Esophagus squamous epithelium (tissue), 5 donors: ENCODE measurements at places on chromosomes 2 and 18. TPM values are rescaled to one million over a fixed set of nuclear protein-coding genes. Genes with fewer than 3 reads are reported as not detected.

DNA sequence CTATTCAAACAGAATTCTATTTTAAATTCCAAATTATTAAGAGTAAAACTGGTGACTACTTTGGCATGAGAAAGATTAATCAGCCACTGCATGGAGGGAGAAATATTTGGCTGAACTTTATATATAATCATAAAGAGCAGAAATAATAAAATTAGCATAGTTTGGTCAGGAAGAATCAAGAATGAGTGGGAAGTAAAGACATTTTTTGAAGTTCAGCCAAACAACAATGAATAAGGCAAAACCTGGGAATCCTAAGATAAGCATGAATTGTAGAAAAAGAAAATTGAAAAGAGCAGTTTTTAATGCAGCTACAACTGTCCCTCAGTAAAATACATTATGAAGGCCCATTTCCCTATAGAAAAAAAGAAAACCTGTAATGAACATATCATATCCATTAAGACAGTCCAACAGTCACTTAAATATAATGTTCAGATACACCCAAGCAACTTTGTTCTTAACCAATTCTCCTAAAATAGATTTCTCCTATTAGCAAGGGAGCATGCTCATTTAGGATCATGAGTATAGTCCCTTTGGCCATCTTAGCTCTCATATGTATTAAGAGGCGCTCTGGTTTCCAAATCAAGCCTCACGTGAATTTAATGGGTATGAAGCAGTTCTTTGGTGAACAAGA lies 6.5 kb downstream of the TMEM17 start:
- H3K4me3 ChIP-seq, result no peak overlapping the region
- no peak overlapping the region for H3K27ac ChIP-seq
- H3K36me3 ChIP-seq, result no peaks in the 10 kb centered on the region
- H3K4me1 ChIP-seq, result no peaks in the 10 kb centered on the region
- H3K27me3 ChIP-seq, result no peaks in the 10 kb centered on the region

DNA sequence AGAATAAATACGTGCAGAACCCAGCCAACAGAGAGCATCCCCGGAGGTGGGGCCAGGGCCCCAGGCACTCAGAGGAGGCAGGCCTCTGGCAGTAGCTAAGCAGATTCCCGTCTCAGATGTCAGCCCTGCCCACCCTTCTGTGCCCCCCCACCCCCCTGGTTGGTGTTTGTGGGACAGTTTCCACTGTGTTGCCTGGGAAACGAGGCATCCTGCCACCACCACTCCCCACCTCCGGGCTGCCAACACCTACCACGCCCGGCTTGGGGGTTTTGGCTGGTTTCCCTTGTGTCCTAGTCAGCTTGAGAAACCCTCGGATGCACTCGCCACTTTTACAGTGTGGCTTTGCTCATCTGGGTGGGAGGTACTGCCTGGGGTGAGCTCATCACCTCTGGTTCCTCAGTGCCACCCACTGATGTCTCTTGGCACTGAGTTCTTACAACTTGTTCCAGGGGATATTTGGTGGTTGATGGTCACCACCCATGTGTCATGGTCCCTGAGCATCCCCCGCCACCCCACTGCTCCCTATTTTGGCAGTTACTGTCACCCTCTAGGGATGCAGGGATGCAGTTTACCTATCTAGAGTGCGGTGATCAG lies 72.4 kb upstream of the YWHAQ start:
- H3K4me3 ChIP-seq, result no peak overlapping the region
- H3K27me3 ChIP-seq, result no peaks in the 10 kb centered on the region
- no peak for DNase-seq
- H3K27ac ChIP-seq, result no peak overlapping the region

DNA sequence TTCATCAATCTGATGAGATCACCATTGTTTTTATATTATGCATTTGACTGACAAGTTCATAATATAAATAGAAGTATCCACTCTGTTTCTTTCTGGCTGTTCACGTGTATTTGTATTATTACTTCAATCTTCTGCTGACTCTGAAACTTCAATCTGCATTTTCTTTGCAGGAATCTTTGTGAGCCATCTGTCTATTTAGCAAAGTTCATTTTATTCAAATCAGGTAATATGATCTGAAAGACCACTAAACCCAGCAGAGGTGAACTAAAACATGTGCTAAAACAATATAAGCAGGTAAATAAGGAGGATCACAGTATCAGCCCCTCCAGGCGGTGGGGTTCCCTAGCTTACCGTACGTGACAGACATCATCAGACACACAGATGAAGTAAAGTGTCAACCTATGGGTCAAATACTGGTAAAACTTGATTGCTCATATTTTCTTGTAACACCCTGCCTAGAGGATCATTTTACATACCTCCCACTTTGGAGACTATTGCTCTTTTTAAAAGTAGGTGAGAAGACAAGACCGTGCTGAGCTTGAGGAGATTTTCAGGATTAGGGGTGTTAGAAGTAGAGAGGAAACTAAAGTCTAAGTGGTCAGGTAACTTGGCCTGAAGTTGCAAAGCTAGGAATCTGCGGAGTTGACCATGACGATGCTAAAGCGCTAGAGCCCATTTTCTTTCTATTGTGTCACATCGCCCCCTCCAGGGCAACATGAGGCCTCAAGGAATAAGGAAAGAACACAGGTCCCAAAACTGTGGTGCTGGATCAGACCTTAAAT lies 9.0 kb downstream of the DTNB start:
- no peak overlapping the region for H3K4me3 ChIP-seq
- peaks cover 11% of the 10 kb centered on the region for H3K4me1 ChIP-seq
- no peak for DNase-seq
- peak overlapping the region; percentile 25 for H3K27ac ChIP-seq

- no peaks in the 10 kb centered on the region for H3K36me3 ChIP-seq
- no peaks in the 10 kb centered on the region for H3K4me1 ChIP-seq
- no peak overlapping the region for H3K4me3 ChIP-seq
- no peak overlapping the region for H3K27ac ChIP-seq
Measured at GRCh38 chr2:53782676-53783075, 4.1 kb downstream of the ASB3 start.

DNA sequence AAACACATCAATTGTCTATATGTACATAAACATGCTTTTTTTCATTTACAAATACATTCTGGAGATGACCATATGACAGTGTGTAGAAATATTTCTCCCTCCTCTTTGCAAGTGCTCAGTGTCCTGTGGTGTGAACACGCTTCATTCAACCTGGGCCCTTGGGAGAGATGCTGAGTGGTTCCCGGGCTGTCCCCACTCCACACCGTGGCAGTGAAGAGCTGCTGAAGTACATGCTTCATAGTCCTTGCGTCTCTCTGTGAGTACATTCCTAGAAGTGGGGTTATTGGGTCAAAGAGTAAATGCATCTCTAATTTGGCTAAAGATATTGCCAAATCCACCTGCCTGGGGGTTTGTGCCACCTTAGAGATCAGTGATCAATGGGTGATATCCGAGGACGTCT lies 6.5 kb upstream of the GPR35 start:
- H3K4me1 ChIP-seq, result no peaks in the 10 kb centered on the region
- H3K27ac ChIP-seq, result no peak overlapping the region
- no peaks in the 10 kb centered on the region for H3K36me3 ChIP-seq
- no peak for DNase-seq
- H3K27me3 ChIP-seq, result no peaks in the 10 kb centered on the region

GRCh38 chr2:217438821-217439220 lies 564.0 kb downstream of the TNS1 start:
- H3K36me3 ChIP-seq, result no peaks in the 10 kb centered on the region
- no peak overlapping the region for H3K27ac ChIP-seq
- no peak overlapping the region for H3K4me3 ChIP-seq
- no peaks in the 10 kb centered on the region for H3K27me3 ChIP-seq

DNA sequence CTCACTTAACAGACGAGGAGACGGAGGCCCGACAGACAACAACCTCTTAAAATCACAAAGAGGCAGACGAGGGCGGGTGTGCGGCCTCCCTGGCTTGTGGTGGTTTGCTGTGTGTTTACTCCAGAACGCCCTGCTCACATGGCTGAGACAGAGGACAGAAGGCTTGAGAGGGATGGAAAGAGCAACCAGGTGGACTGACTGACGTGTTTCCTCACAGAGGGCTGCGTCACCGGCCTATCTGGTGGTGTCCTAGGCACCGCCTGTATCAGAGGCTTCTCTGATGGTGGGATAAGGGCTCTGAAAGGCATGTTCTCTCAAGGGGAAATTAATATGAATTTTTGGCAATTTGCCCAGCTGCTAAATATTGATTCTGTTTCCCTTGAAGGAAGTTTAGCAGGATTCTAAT lies 47.0 kb upstream of the RALBP1 start:
- peaks cover 13% of the 10 kb centered on the region for H3K4me1 ChIP-seq
- DNase-seq, result no peak
- H3K27me3 ChIP-seq, result no peaks in the 10 kb centered on the region
- peak overlapping the region; percentile 65 for H3K27ac ChIP-seq
- no peak overlapping the region for H3K4me3 ChIP-seq

DNA sequence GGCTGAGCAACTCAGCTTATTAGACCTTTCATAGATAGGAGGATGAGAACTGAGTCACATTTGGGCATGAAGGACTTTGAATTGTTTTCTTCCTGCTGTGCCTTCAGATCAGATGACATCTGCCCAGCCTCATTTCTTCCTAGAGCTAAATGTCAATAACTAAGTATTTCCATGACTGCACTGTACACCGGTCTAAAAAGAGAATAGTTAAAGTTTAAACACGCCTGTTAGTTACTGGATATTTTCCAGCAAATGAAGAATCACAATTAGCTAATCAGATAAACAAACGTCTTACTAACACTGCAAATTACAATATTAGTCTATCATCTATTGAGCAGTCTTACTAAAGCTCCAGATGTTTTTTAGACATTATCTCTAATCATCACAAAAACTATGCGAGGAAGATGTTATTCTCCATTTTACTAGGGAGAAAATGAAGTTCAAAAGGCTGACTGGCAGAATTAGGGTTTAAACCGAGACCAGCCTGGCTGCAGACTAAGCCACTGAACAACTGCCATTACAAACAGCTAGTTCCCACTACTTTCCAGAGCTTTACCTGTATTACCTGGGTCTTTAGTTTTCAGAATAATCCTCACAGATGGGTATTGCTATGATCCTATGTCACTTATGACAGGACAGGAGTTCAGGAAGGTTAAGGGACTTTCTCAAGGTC lies 69.4 kb upstream of the ZNF397 start:
- H3K27me3 ChIP-seq, result no peaks in the 10 kb centered on the region
- no peaks in the 10 kb centered on the region for H3K4me1 ChIP-seq
- H3K4me3 ChIP-seq, result no peak overlapping the region
- peak overlapping the region; percentile 13 for H3K27ac ChIP-seq
- H3K36me3 ChIP-seq, result no peaks in the 10 kb centered on the region

- H3K36me3 ChIP-seq, result no peaks in the 10 kb centered on the region
- H3K27ac ChIP-seq, result peak overlapping the region; percentile 42
- H3K4me3 ChIP-seq, result no peak overlapping the region
- peaks cover 63% of the 10 kb centered on the region for H3K4me1 ChIP-seq
- H3K27me3 ChIP-seq, result no peaks in the 10 kb centered on the region
Measured at GRCh38 chr2:36376319-36376765, 20.8 kb downstream of the CRIM1 start.

HSPE1 gene
- 80.9 TPM for total RNA-seq

GAREM1 gene
- total RNA-seq, result 18.2 TPM

CRYGD gene
- total RNA-seq, result not detected

GLI2 gene
- 1.3 TPM for total RNA-seq

LIMS2 gene
- total RNA-seq, result 29.6 TPM

ANKRD62 gene
- total RNA-seq, result 0.27 TPM
